ENCODE measurements at places on chromosomes 12 and 14.

DNA sequence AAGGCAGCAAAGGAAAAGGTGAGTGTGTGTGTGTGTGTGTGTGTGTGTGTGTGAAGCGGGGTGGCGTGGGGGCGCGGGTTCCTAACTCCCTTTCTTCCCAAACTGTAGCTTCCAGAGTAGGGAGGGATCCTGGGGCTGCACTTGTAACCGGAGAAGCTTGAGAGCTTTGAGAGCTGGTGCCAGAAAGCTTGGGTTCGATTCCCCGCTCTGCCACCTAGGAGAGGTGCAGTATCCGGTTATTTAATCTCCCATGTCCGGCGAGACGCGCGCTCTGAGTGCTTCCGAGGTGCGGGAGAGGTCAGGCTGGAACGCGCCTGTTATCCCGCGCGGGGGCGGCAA is 7.2 kb upstream of the RACGAP1 start:
- no peak for DNase-seq

- DNase-seq, result no peak
Observed at GRCh38 chr14:105005329-105005928, 15.5 kb downstream of the CDCA4 start.

DNA sequence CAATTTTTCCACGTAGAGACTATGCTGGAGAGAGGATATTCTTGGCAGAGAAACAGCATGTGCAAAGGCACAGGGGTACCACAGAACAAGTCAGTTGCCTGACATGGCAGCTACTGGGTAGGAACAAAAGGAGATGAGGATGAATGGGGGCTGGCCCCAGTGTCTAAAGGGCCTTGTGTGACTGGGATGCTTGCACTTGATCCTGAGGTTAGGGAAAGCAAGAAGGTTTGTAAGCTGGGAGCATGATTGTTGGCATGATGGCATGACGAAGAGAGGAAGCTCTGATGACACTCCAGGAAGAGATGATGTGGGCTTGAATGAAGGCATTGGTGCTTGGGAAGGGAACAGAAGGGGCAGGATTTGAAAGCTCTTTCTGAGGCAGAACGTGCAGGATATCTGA is 139.1 kb downstream of the ZFP36L1 start:
- no peak for DNase-seq

GRCh38 chr12:1906579-1906978 is 11.9 kb downstream of the CACNA2D4 start:
- DNase-seq, result peak; percentile 17

GRCh38 chr12:129901254-129901653 is 2.6 kb downstream of the TMEM132D start:
- no peak for DNase-seq

- DNase-seq, result no peak
Observed at GRCh38 chr12:7271893-7272514, 31.9 kb upstream of the ACSM4 start.

DNA sequence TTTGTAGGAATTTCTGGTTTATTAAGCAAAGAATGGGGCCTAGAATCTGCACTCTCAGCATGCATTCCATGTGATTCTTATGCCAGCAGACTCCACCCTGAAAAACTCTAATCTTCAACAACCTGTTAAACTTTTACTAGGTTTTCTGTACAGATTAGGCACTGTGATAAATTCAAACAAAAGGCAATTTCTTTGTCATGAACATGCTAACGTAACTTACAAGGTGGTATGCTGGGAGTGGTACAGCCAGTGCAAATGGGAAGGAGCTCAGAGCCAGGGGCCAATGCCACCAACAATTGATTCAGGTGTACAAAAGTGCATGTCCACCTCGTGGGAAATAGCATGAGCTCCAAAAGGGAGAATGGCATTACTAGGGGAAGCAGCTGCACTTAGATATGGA is 83.0 kb downstream of the PPFIBP1 start:
- DNase-seq, result no peak

DNA sequence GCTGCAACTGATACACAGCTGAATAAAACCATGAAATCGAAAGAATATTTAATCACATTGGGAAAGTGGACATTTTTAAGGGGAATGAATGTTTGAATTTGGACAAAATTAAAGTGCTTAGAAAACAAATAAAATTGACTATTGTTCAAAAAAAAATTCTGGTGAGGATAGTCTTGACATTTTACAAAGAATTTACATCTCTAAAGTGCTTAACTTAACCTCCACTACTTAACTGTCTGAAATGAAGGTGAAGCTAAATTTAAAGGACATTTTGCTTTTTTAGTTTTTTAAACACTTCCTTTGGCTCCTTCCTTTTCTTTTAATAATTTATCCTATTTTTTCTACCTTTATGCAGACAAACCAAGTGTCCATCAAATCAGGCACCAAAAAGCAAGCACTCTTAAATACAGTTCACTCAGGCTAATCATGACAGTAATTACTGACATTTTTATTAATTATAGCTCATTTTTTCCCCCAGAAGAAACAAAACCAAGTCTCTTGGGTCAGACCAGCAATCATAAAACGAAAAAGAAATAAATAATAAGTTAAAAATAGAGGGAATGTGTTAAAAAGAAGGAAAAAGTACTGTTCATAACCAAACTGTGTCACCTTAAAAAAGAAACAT is 5.7 kb upstream of the CCND2 start:
- no peak for DNase-seq

DNA sequence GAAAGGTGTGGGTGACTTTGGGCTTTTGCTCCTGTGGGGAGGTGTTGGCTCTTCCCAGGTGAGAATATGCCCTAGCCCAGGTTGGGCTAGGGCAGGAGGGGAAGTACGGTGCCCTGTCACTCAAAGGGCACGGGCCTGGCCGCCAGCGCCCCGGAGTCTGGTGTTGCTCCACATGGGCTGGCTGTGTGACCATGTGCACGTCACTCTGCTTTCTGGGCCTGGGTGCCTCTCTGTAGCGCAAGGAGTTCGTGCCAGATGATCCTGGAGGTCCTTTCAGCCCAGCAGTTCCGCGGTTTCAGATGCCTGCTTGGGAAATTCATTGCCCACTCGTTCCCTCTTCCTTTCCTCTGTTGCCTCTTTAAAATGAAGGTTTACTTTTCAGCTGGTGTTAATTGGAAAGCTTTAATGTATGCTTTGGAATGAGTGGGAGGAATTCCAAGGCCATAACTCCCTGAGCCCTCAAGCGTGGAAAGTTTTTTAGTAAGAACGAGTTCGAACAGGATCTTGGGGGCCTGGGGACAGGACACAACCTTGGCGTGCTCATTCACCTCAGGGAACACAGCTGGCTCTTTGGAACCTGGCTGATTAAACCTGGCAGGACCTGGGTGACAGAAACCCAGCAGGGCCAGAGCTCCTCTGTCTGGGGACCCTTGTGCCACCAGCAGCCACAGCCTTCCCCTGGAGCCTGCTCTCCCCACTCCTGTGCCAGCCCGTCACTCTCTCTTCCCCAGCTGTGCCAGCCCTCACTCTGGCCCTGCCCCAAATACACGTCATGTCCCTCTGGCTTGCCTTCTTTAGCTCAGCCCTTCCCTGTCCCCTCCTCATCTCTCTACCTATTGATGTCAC is 42.8 kb downstream of the TSPAN9 start:
- DNase-seq, result no peak

DNA sequence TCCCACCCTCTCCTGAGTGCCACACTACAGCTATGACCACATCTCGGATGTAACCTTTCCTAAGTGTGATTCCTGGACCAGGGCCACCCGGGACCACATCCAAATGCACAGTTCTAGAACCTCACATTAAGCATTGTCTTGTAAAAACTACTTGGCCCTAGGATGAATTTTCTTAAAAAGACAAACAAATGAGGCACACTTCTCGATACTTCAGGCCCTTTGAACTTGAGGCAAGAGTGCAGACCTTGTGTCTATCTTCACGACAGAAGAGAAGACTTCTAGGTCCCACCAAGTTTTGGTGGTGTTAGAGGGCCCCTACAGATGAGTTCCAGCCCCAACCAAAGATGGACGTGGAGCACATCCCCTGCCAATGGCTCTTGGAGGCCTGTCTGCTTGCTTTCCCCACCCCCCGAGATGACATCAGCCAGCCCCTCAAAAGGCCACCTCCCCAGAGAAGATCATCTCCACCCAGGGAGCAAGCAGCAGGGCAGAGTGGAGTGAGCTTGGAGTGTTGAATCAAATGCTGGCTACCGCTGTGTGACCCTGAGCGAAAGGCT is 9.3 kb downstream of the ISCU start:
- DNase-seq, result no peak

DNA sequence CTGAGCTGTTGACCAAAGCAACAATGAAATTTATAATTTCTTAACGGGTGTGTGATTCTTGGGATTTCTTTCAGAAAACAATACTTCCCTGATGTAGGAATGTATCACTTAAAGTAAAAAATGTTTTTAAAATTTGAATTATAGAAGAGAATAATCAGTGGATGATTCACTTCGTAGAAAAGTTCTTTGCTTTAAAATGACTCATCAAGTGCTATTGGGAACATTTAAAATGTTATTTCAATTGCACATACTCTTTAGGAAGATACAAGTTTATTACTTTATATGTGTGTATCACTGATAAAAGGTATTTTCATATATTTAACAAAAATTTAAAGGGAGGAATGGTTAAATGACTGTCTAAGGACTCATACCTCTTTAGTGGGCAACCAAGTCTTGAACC is 155.3 kb downstream of the PDE3A start:
- DNase-seq, result no peak

Measured in activated CD8-positive, alpha-beta T cell treated with anti-CD3 and anti-CD28 coated beads, Interleukin-2, amount 10 ng/mL, durations not matched to agents 7 days and 5 days (primary cell).